Brain microvascular endothelial cell (primary cell): ENCODE measurements at places on chromosomes 2 and 18.

- no peak for DNase-seq
Measured at GRCh38 chr2:9545502-9545901, 10.1 kb downstream of the ADAM17 start.

- no peak for DNase-seq
Measured at GRCh38 chr2:178990533-178991241, 59.2 kb downstream of the CCDC141 start.

GRCh38 chr18:38606841-38607240, 1041.2 kb upstream of the CELF4 start:
- DNase-seq: no peak

DNA sequence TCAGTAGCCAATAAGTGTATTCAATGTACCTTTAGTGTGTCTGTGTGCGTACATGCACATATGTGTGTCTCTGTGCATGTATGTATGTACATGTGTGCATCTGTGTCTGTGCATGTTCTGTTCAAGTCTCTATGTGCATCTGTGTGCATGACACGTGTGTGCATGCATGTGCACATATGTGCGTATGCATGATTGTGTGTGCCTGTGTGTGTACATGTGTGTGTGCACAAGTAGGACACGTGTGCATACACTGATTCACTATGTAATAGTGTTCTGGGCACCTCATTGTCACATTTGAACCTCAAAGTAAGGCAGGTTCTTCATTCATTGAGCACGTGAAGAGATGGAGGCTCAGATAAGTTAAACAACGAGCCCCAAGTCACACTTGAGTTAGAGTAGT, 142.6 kb upstream of the COPS8 start:
- DNase-seq: no peak

GRCh38 chr2:19736191-19736831, 165.5 kb downstream of the TTC32 start:
- DNase-seq: no peak

DNA sequence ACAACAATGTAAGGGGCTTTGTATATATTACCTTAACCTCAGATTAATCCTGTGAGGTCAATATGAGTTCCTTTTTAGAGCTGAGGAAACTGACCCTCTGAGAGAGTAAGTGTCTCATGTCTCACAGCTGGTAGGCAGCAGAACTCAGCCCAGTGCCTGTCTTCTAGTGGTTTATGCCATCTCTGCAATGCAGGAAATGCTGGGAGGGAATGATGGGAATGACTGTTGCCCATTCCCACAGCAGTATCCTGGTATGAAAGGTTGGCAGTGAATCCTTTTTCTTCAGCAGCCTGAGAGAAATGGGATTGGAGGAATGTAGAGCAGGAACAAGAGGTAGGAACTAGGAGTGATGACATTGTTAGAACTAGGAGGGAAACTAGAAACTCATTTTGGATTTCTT, 6.0 kb downstream of the MRPL30 start:
- DNase-seq: no peak

GRCh38 chr2:12819721-12820120, 103.0 kb downstream of the TRIB2 start:
- DNase-seq: peak; percentile 60

- DNase-seq: no peak
Measured at GRCh38 chr2:193561054-193561453, 1366.3 kb upstream of the TMEFF2 start.

GRCh38 chr2:183164650-183165015, 40.4 kb downstream of the NUP35 start:
- peak; percentile 30 for DNase-seq

GRCh38 chr2:148957023-148957422, 81.5 kb upstream of the LYPD6B start:
- no peak for DNase-seq

- peak; percentile 81 for DNase-seq
Measured at GRCh38 chr2:202494300-202495229, 118.4 kb downstream of the BMPR2 start.

- DNase-seq: no peak
Measured at GRCh38 chr2:174760845-174761473, 3.3 kb downstream of the CHRNA1 start.

DNA sequence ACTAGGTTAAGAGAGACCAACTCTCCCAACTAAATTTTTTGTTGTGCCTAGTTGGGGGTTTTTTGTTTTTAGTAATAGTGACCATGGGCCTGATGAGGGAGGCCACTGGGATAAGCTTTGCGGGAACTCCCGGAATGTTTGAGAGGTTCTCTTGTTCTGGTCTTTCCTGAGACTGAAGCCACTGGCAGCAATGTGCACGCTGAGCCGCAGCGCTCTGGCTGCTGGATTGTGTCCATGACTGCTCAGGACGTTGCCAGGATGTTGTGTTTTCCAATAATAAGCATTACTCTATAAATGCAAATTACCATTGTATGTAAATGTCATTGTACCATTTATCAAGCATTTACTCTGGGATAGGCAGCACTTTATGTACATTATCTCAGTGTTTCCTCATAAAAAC, 126.1 kb downstream of the GALNT1 start:
- no peak for DNase-seq

DNA sequence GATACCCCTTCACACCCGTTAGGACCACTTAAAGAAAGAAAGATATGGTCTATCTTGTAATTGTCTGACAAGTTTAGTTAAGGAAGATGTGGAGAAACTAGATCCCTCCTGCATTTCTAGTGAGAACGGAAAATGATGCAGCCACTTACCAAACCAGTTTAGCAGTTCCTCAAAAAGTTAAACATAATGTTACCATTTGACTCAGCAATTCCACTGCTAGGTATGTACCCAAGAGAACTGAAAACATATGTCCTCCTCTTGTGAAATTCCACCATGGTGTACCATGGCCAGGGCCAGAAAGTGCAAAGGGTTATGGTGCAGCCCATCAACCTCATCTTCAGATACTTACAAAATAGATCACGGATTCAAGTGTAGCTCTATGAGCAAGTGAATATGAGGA, 79.0 kb upstream of the ID2 start:
- no peak for DNase-seq

- peak; percentile 11 for DNase-seq
Measured at GRCh38 chr2:42421601-42422239, 60.7 kb upstream of the COX7A2L start.

DNA sequence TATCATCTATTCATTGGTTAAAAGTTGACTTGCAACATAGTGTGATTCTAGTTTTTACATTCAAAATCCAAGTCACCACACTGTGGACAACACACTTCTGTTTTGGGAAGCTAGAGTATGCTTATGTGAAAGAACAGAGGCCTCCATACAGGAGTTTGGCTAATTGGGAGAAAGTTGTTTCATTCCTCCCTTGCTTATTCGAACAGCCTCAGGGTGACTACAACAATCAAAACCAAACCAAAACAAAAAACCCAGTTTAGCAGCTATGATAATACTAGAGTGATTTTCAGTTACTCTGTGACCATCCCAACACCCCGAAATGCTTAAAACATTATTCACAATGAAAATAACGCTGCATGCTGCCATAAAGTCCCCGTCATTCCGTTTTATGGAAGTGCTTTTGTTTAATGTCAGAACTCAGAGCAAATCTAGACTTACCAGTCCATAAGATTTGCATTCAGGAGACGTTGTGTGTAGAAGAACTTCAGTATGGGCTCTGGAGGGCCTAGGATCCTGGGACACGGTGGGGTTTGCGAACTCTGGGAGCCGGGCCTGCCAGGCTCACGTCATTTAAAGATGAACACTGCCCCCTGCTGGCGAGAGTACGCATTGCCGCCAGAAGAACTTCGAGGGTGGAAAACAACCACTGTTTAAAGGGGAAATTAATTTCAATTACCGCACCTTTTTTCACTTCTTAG, 111.4 kb downstream of the FTCDNL1 start:
- peak; percentile 57 for DNase-seq

DNA sequence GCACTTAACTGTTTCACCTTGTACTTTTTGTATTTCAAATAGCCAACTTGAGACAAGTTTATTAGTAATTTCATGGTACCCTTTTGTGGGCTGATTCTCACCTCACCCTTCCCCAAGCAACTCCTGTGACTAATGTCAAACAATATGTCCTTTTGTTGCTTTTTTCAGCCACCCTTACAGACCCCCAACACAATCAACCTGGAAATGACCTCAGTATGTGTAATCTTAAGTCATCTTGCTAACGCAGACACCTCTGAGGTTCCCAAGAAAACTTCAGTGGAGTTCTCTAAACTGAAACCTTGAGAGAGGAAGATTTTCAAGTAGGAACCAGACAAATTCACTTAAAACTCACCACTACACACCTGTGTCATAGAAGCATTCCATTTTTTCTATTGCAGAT, 69.5 kb downstream of the KYNU start:
- no peak for DNase-seq

GRCh38 chr2:24791452-24791851, 1.7 kb downstream of the PTRHD1 start:
- no peak for DNase-seq

DNA sequence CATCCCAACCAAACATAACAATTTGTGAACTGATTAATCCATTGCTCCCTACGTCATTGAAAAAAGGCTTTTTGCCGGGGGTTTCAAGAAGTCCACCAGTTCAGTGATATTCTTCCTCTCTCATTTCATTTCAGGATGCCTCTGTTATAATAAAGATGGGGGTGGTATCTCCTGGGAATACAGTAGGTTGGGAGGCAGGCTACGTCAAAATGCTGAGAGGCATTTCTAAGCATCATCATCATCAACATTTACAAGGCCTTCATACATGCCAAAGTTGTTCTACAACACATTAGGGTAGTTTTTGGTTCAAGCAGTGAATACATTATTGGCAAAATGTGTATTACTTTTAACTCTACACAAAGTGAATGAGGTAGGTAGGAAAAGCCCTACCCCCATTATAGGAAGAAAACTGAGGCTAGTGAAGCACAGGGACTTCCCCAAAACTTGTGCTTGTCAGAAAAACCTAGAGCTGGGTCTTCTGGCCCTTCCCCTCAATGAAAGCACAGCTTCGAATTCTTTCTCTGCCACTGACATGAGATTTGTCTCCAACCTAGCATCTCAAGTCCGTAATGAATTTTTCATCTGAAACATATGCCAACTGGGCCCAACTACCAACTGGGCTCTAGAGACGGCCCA, 11.3 kb downstream of the OSR1 start:
- no peak for DNase-seq

- no peak for DNase-seq
Measured at GRCh38 chr2:168192839-168193616, 54.4 kb downstream of the STK39 start.

DNA sequence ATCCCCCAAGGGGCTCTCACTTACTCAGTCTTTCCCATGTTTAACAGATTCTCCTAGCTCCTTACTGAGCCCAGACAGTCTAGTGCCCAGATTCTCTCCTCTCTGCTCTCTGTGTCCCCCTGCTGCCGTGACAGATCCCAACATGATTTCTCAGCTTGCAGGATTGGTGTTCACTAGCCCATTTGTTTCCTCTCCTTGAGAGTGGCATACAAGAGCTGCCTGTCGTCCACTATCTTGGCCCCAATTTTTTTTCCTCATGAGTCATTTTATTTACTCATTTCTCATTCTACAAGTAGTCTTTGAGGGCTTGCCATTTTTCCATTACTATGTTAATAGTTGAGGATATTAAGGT, 199.9 kb upstream of the FN1 start:
- peak; percentile 76 for DNase-seq

GRCh38 chr2:38327580-38327979, 49.5 kb downstream of the ATL2 start:
- DNase-seq: no peak

DNA sequence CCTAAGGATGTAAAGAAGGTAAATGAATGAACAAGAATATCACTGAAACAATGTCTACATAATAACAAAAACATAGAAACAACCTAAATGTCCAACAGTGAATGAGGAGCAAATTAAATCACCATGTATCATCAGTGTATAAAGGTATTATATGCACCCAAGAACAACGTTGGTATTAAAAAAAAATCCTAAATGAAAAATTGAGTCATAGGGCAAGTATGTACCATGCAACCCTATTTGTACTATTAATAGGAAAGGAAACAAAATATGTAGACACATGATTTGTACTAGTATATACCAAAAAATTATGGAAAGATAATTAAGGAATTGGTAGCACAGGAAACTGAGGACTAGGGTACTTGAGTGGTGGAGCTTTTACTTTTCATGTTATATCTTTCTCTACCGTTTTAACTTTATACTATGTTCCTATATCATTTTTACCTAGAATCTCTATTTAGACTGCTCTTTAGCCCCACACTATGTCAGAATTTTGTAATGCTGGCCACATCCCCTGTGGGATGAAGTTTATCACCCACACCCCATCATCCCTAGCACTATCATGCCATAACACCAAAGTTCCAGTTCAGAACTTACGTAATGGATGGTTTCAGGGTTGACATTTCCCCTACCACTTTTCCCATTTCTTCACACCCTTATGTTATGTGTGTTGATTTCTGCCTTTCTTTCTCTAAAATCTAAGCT, 25.6 kb downstream of the IKZF2 start:
- peak; percentile 36 for DNase-seq

GRCh38 chr18:43919551-43919950, 642.3 kb upstream of the SYT4 start:
- peak; percentile 16 for DNase-seq

DNA sequence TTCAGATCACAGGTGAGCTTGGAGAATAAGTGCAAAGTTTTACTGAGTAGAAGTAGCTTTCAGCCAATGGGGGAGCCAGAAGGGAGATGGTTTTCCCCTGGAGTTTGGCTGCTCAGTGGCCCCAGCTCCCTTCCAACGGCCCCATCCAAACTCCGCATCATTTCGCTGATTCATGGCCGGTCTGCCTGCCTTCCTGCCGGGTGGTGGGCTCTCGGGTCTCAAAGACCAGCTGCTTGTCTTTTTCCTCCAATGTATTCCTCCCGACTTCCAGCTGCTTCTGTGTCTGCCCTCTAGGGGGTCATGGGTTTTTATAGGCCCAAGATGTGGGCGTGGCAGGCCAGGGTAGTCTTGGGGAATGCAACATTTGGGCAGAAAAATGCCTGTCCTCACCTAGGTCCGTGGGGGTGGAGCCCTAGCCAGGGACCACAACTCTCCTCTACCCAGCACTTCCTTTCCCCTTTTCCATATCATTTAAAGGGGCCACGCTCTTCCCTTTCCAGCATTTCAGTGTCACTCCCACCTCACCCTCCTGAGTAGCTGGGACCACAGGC, 73.5 kb downstream of the MEX3C start:
- no peak for DNase-seq

GRCh38 chr2:25276569-25277465, 64.9 kb downstream of the DNMT3A start:
- DNase-seq: no peak

- no peak for DNase-seq
Measured at GRCh38 chr18:31901063-31901462, 41.9 kb downstream of the TRAPPC8 start.

DNA sequence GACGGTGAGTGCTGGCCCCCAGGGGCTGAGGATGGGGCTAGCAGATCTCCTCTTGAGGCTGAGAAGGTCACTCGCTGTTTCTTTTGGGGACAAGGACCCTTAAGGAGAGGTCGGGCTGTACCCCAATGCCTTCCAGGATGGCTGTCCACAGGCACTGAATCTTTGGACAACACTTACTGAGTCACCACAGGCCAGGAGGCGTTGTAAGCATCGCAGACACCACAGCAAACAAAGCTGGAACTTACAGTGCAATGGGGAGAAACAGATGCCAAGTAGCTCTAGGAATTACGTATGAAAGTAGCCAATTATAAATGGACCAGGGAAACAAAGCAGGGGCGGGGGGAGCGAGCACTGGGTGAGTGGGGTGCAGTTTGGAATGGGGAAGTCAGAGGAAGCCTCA, 219.8 kb downstream of the GLI2 start:
- DNase-seq: no peak

- peak; percentile 93 for DNase-seq
Measured at GRCh38 chr2:1556776-1557466, 143.7 kb downstream of the TPO start.

GRCh38 chr2:26620031-26620605, 21.0 kb downstream of the CIB4 start:
- no peak for DNase-seq
